Esophagus squamous epithelium (tissue), 5 donors: ENCODE measurements at places on chromosomes 13 and 19. TPM values are rescaled to one million over a fixed set of nuclear protein-coding genes. Genes with fewer than 3 reads are reported as not detected.

- DNase-seq: no peak
Measured at GRCh38 chr19:39407660-39408391, 1.2 kb downstream of the ZFP36 start.

ADGRE3 gene
- not detected for total RNA-seq

- no peak for DNase-seq
Measured at GRCh38 chr19:45117167-45117594, 24.2 kb downstream of the PPP1R37 start.

- DNase-seq: no peak
Measured at GRCh38 chr19:51809787-51810186, 14.8 kb downstream of the FPR3 start.

B3GNT8 gene
- 84.4 TPM for total RNA-seq

MAG gene
- not detected for total RNA-seq

DNA sequence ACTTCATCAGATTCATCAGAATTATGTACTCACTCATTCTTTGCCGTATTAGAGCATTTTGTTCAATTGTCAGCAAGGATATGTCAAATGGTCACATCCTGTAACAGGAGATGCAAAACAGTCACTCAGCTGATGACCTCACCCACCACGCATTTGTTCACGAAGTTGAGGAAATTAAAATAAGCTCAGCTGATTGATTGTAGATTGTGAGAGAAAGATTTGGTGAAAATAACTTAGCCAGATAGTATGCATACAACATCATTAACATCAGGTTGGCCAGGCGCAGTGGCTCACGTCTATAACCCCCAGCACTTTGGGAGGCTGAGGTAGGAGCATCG lies 22.6 kb upstream of the CDC16 start:
- DNase-seq: no peak

C19orf67 gene
- total RNA-seq: not detected

GRCh38 chr19:40513345-40513678 lies 46.5 kb downstream of the SPTBN4 start:
- DNase-seq: no peak

DNA sequence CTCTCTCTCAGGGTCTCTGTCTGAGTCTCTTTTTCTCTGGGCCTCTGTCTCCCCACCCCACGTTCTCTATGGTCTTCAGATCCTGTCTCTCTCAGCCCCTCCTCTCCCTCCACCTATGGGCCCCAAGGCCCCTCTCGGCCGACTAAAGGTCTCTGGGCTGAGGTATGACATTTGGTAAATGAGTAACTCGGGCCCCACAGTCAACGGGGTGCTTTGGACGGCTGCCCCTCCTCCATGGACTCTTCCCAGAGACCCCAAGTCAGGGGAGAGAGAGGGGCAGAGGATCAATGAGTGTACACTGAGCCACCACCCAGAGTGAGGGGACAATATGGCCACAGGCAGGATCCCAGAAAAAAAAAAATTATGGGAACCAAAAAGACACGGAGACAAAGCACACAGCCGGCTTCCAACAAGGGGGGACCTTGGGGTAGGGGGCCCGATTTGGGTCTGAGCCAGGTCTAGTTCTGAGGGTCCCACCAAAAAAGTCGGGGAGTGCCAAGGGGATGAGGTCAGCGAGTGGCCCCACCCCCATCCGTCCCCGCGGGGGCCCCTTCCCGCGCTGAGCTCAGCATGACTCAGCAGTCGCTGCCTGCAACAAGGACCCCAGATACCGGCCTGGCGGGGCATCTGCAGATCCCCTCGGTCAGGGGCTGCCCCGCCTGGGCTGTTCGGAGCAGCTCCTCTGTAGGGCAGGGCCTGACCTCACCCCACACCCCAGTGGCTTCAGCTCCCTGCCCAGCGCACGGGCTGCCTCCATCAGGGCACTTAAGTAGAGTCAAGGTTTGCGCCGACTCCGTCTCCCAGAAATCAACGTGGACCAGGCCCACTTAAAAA lies 1.5 kb upstream of the FTL start:
- DNase-seq: no peak

FAM216B gene
- total RNA-seq: not detected

- no peak for DNase-seq
Measured at GRCh38 chr13:32234914-32235313, 80.2 kb downstream of the ZAR1L start.

GRCh38 chr13:47170971-47171370 lies 274.1 kb upstream of the HTR2A start:
- DNase-seq: no peak

- DNase-seq: no peak
Measured at GRCh38 chr19:7868671-7869452, 5.3 kb downstream of the PRR36 start.

DNA sequence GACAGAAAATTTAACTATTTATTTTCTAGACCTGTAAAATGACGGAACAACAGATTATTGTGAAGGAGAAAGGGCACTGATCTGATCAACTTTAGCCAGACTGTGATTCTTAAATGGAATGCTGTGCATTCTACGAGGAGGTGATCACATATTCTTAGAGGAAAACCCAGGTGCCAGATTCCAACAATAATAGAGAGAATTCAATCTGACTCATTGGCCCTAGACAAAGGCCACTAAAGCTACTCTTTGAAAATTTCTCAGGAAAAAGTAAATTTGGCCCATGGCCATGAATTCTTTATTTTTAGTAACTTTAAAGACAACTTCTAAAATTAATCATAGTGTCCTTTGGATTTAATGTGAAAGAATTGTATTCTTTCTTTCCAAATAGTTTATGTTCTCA lies 58.6 kb upstream of the POSTN start:
- DNase-seq: no peak

CEACAM6 gene
- total RNA-seq: 213 TPM

DNA sequence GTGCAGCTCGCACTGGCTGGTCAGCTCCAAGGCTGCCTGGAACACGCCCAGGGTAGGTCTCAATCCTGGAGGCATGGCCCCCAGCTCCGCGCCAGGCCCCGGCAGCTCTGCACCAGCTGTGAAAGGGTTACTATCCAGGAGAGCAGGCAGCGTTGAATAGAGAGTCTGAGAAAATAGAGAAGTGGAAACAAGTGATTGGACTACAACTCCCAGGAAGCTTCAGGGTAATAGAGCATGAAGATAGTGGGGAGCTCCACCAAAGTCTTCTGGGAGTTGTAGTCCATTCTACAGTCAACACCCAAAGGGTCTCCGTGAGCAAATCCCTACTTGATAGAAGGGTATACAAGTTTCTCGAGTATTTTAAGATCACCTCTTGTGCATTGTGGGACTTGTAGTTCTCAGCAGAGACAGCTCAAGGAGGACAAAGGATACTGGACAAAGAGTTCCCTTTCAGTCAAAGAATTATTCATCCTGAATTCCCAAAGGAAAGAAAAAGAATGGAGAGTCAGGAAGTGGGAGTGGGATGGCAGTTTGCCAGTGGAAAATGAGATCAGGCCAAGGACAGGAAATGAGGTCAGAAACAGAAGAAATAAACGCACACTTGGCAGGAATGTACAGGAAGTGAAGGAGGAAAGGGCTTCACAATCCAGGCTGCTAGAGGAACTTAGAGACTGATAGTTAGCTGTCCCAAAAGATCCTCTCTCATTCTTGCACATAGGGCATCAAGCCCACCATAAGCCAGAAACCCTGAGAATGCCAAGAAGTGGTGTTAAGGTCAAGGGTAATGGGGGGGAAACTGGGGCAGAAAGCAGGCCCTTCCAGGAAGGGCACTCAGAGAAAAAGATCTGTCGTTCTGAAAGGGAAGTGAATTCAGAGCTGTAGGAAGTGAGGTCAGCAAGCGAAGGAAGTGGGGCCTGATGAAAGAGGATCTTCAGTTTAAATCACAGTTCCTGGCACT lies 5.5 kb upstream of the MAMSTR start:
- DNase-seq: no peak

DNA sequence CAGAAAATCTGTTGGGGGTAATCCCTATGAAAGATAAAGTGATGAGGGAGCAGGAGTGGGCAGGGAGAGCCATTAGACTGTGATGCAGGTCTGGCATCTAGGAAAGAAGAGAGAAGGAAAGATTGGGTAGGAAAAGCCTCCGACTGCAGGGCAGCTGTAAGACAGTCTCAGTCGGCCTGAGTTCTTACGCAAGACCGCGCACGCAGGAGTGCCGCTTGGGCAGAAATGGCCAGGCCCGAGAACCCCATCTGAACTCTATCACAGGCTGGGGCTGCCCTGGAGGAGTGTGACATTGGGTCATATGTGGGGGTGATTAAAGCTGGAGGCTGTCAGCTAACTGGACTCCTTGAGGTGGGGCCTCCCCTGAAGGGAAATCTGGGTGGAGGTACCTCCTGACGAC lies 13.9 kb upstream of the FBXL3 start:
- DNase-seq: no peak

DNA sequence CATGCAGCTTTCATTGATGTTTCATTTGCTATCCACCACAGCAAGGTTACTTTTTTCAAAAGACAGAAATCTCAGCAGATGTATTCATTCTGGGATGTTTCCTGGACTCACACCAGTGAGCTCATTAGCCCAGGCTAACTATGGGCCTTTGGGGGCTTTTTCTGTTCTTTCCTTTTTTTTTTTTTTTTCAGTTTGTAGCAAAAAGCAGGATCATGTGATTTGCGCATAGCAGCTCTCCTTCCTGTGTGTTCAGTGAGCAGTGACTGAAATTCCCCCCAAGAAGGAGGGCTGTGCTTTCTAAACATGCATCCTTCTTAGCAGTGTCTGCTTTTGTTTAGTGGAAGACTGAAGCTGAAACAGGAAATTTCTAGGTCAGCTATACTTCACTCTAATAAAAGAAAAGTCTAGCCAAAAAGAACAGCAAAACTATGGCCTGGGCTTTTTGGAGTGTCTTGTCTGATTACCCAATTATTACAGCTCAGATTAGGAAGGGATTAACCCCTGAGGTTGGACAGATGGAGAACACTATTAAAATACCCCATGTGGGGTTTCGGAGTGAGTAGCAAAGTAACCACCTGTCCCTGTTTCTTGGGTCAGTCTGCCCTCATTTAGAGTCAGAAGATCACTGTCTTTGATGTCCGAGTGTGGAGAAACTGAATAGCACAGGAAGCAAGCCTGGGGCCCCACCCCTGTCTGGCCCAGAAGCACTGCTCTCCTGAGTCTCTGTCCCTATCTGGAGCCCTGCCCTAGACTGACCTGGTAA lies 8.9 kb upstream of the AMER2 start:
- no peak for DNase-seq

ELL gene
- 7.5 TPM for total RNA-seq

MAN2B1 gene
- total RNA-seq: 55.5 TPM

DNA sequence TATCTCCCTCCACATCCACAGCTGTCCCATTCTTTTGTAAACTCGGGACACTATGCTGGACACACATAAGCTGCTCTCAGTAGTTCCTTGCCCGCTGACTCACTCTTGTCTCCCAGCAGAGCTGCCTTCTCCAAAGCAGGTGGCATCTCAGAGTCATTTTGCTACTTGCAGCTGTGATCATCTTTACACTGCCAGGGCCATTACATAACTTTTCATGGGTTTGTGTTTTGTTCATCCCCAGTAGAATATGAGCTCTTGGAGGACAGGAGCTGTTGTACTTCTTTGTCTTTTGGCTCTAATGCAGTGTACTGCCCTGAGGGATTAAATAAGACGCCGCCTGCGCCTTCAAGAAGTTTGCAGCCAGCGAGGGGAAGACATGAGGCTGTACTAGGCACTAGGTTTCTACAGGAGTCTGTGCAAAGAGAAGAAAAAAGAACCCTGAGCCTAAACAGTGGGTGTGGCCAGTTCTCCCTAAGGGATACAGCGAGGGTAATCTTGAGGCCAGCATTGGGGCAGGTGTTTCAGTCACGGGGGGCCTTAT lies 40.8 kb upstream of the GPR183 start:
- DNase-seq: no peak

- no peak for DNase-seq
Measured at GRCh38 chr19:30214651-30215051, 157.5 kb upstream of the ZNF536 start.

DNA sequence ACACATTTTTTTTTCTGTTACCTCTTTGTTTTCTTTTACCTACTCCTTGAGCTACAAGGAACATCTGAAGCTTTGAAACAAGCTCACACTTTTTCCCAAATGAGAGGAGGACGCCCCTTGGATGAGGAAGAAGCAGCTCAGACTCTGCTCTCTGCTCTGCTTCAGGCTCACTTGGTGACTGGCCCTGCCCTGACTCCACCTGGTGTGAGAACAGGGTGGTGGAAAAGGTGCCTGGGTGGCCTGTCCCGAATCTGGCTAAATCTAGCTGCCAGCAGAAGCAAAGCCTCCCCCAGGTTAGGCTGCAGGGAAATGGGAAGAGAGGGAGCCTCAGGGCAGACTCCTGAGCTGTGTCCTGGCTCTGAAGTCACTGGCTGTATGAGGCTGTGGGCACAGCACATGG lies 68.0 kb upstream of the CEACAM8 start:
- no peak for DNase-seq

- DNase-seq: no peak
Measured at GRCh38 chr13:108855737-108856387, 226.5 kb downstream of the MYO16 start.

GRCh38 chr13:80679423-80679822 lies 338.5 kb upstream of the SPRY2 start:
- no peak for DNase-seq

F10 gene
- 6.7 TPM for total RNA-seq

DNA sequence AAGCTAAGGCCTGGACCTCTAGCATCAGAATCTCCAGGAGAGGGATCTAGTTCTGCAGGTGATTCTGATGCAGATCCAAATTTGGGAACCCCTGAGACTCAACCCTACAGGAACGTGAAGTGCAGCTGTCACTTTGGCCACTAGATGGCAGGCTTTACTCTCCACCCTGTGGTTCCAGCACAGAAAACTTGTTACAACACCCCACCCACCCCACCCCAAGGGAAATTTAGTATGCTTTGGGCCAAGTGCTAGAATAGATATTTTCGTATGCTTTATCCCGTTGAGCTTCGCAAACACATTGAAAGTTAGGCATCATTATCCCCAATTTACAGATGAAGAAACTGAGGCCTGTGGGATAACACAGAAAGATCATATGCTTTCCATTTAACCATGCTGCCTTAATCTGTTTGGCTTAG lies 232.0 kb downstream of the B3GLCT start:
- no peak for DNase-seq

- DNase-seq: no peak
Measured at GRCh38 chr13:72258340-72258981, 391.5 kb upstream of the DACH1 start.

OR10H1 gene
- total RNA-seq: not detected

DNA sequence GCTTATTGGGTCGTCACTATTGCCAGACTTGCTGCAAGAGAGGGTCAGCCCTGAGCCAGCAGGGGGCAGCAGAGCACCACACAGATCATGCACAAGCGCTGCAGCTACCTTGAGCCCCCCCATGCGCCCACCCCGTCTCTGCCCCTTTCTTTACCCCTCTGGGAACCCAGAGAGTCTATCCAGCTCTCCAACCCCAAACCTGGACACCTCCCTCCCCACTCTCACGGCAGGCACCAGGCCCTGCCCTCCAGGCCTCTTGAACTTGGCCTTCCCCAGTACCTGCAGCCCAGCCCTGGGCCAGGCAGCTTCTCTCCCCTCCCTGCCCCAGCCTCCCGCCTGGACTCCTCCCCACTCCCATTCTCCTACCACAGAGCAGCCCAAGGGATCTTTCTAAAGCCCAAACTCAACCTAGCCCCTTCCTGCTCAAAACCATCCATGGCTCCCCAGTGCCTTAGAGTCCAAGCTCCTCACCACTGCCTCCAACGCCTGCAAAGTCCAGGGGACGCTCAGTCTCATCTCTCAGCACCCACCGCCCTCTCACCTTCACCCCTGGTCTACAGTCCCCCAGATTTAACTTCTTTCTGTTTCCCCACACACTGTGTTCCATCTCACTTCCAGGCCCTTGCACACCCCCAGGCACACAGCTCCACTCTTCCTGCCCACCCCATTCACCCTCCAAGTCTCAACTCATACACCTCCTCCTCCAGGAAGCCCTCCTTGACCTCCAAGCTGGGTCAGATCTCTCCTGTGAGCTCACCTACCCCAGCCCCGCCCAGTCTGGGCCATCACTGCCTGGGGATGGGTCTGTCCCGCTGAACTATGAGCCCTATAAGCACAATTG lies 9.4 kb upstream of the CEACAM16 start:
- no peak for DNase-seq
